ENCODE measurements at places on chromosomes 3 and 15.

- no peak for DNase-seq
Observed at GRCh38 chr3:125383744-125384143, 8.6 kb upstream of the ZNF148 start.

DNA sequence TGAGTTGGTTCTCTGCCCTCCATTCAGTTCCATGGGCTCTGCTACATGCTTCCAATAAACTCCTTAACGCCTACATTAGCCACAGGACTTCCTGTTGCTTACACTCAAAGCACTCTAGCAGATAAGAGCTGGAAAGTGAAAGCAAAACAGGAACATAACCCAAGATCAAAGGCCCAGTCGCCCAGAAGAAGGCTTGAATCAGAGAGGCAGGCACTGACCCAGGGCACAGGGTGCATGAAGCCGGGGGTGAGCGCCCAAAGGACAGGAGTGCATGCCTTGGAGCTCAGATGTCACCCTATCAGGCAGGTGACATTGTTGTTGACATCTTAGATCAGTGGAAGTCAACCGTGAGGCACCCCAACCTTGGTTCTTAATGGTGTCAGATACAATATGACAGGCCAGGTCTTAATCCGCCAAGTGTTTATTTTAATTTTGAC is 235.1 kb downstream of the UACA start:
- DNase-seq = peak; percentile 23

DNA sequence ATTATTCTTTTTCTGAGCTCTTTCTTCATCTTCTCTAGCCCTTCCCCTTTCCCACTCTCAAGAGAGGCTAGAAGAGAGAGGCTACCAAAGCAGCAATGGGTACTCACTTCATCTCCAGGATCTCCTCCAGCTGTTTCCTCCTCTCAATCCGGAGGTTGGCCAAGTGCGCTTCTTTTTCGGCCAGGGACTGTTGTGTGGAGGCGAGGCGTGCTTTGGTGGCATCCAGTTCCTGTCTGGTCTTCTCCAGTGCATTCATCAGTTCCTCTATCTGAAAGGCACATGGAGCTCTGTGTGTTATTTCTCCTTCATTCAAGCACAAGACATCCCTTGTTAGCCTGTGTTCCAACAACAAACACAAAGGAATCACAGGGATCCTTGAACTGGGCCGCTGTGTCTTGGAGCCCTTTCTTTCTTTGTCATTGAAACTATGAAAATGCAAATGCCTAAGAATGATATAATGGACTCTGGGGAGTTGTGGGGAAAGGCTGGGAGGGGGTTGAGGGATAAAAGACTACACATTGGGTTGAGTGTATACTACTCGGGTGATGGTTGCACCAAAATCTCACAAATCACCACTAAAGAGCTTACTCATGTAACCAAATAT is 401.3 kb upstream of the WNT5A start:
- no peak for DNase-seq

- DNase-seq = no peak
Observed at GRCh38 chr15:57436961-57437360, 60.7 kb downstream of the CGNL1 start.

DNA sequence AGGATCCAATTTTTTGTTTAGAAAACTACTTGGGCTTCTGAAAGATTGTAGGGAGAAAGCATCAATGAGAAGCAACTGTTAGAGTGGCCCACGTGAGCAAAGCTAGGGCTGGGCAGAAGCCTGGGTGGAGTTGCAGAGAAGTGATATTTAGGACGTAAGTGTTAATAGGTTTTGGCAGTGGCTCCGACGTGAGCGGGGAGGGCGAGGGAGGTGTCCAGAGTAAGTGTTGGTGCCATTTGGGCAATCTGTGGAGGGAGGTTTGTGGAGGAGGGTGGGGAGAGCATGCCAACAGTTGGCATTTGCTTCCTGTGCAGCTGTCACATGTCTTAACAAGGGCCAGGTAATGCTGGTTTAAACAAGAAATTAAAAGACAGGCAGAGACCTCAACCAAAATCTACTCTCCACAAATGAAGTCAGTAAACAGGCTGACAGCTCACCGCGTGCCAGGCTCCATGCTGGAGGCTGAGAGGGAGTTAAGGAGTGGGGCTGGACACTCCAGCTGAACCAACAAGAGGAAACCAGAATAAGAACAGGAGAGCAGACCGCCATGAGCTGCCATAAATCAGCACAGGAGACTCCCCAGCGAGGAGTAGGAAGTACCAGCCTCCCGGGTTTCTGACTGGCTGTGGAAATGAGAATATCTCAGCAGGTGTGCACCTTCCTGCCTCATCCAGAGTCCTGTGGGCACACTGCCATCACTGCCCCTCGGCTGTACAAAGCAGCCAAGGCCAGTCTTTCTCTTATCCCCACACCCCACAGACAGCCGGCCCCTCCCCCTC is 232.6 kb downstream of the ABHD5 start:
- peak; percentile 73 for DNase-seq

DNA sequence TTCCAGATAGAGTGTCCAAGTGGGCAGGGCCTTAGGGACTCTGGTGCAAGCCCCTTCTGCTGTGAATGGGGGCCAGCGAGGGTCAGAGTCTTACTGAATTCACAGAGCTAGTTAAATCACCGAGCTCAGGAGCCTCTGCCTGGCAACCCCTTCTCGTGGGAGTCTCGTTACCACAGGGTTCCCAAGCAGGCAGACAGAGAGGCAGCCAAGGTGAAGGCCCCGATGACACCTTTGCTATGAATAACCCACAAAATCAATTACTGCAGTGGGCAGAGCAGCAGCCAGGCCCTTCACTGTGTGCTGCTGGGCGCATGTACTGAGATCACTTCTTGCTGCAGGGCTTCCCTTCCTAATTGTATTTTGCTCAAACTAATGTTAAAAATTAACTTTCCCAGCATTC is 56.9 kb downstream of the SPSB4 start:
- DNase-seq = no peak

- DNase-seq = no peak
Observed at GRCh38 chr15:88797663-88798339, 5.4 kb upstream of the ACAN start.

GRCh38 chr3:148211725-148212124 is 486.0 kb upstream of the AGTR1 start:
- DNase-seq = no peak

DNA sequence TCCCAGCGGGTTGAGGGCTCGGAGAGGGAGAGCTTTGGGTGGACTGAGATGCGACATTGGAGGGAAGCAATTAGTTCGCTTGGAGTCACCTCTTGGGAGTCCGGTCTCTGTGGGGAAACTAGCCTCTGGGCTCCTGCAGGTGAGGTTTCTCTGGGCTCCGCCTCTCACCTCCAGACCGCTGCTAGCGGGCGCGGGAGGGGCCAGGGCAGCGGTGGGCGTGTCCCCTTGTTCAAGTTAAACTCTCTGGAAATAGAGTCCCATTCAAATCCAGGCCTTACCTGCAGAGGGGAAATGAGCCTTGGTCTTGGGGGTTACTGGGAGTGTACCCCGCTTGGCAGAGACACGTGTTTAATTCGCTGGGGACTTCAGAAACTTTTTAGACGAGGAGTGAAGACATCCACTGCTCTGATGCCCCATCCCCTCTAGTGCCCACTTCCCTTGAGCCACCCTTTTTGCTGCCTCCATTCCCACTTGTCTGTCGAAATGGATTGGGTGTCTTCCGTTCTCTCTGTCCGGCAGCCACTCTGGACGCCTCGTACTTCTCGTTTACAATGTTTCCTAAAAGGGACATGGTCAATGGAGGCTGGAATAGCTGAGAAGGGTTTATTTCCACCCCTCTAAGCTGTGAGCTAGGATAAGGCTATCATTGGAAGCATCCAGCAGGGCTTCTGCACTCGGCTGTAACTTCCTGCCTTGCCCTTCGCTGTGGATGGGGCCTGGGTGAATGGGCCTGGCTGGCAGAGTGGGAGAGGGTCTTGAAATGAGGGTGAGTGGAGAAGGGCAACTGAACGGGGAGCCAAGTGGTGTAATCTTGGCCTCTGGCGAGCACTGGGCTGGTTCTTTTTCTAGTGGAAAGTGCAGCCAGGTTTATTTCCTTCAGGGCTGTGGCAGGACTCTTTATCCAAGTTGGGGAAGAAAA is 1.1 kb downstream of the MITF start:
- DNase-seq = no peak

GRCh38 chr3:39460677-39461076 is 6.8 kb upstream of the MOBP start:
- DNase-seq = no peak

DNA sequence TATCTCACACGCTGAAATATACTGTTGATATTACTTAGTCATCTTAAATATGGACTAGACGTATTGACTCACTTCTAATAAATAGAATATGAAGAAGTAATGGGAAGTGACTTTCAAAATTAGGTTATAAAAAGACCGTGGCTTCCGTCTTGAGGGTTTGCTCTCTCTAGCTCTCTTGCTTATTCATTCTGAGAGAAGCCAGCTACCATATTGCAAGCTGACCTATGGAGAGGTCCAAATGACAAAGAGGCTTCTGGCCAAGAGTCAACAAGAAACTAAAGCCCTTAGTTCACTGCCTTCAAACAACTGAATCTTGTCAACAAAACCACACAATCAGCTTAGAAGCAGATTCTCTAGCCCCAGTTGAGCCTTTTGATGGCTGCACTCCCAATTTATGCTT is 46.1 kb downstream of the SLC9C1 start:
- no peak for DNase-seq

GRCh38 chr3:107710851-107711250 is 188.1 kb downstream of the BBX start:
- no peak for DNase-seq

GRCh38 chr3:128095222-128095703 is 28.3 kb downstream of the RUVBL1 start:
- DNase-seq = peak; percentile 36

GRCh38 chr3:134796281-134797056 is 1.4 kb downstream of the EPHB1 start:
- peak; percentile 36 for DNase-seq

GRCh38 chr3:4231041-4231440 is 72.1 kb upstream of the SETMAR start:
- DNase-seq = no peak

DNA sequence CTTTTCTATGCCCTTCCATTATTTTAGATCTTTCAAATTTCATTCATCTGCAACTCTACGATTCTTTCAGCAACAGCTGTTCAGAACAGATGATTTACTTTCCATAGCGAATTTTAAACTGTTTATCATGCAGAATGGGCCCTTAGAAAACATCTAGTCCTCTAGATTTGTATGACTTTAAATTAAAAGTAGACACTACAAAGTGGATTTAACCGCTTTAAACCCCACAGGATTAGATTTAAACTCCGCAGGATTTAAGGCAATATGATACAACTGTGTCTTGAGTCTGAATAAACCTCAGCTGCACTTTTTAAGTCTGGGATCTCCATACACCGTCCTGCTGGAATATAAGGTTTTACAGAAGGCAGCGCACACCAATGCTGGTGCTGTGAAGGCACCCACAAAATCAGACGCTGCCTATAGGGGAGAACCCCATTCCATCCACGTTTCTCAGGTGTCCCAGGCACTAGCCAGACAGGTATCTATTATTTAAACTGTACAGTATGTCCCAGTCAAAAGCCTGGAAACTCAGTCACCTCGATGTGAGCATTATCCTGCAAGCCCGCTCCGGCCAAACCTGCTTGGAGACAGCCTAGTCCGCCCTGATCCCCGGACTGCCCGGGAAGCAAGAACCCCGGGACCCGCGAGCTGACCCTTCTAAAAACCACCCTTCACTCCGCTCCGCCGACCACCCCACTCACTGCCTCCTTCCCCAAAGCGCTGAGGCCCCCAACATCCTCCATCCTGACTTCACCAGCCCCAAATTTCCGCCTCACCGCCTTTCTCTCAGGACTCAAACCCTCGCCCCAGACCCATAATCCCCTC is 768 bp downstream of the ANO10 start:
- no peak for DNase-seq

DNA sequence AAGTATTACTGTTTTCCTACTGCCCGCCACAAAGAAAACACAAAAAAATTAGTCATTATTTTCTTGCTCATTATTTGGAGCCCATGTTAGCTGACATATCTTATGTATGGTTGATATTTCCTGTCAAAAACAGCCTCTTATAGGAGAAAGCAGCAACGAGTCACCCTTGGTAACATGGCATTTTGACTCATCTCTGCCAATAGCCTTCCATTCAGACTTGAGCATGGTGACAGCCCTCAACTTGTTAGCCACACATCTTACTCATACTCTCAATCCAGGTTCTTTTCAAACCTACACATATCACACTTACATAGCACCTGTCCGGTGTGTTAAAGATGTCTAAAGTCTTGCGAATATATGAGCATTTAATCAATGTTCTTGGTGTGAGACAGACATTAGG is 109.4 kb upstream of the SAMMSON start:
- DNase-seq = no peak

- peak; percentile 5 for DNase-seq
Observed at GRCh38 chr3:156010829-156011228, 109.5 kb upstream of the KCNAB1 start.

- DNase-seq = no peak
Observed at GRCh38 chr15:62426387-62426956, 261.4 kb upstream of the C2CD4B start.

DNA sequence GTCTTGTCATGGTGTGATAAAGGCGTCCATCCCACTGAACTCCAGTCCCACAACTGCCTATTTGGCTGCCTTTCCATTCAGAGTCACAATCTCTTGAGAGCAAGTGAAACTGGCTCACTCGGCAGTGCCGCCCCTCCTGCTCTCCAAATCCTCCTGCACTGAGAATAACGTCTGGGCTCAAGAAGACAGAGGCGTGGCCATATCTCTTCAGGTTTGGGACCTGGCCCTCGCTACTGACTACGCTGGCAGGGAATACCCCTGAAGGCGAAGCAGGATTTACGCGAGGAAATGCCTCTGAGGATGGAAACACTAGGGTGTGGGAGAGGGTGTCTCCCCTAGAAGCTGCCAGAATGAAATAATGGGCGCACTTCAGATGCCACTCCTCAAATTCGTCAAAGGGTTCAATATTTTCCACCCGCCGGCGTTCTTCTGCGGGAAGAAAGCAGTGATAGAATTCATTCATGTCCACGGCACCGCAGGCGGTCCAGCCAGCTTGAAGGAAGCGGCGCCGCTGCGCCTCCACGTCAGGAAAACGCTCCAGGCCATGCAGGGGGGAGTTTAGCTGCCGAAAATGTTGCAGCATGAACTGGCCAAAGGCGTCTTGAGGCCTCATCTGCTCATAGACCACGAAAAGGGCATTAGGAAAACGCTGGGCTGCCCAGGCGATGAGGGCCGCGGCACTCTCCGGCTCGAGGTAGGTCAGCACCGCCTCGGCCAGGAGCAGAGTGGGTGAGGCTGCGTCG is 985 bp downstream of the LCMT2 start:
- DNase-seq = peak; percentile 35

DNA sequence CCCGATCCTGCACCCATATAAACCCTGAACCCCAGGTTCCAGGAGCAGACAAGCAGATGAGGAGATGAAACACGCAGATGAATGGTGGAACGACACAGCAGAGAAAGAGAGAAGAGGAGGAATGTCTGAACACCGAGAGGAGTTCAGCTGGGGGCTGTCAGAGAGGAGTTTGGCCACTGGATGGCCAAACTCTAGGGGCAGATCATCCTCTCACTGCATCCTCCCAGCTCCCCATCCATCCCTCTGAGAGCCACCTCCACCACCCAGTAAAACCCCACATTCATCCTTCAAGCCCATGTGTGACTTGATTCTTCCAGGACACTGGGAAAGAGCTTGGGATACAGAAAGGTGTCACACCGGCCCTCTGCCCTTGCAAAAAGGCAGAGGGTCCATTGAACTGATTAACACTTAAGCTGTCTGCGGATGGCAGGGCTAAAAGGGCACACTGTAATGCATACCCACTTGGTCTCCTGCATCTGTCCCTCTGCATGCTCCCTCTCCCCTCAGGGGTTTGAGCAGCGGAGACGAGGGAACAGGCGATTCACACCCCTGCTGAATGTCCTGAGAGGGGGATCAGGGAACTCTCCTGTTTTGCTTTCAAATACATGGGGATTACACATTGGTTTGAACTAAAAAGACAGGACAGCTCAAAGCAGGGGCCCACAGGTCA is 53.8 kb downstream of the TMED3 start:
- no peak for DNase-seq

- no peak for DNase-seq
Observed at GRCh38 chr3:3552761-3553160, 246.5 kb upstream of the LRRN1 start.
